Tibial artery (tissue), 4 donors: ENCODE measurements at places on chromosomes 4 and X.

- no peak for DNase-seq
Observed at GRCh38 chr4:161279095-161279494, 884.7 kb downstream of the FSTL5 start.

DNA sequence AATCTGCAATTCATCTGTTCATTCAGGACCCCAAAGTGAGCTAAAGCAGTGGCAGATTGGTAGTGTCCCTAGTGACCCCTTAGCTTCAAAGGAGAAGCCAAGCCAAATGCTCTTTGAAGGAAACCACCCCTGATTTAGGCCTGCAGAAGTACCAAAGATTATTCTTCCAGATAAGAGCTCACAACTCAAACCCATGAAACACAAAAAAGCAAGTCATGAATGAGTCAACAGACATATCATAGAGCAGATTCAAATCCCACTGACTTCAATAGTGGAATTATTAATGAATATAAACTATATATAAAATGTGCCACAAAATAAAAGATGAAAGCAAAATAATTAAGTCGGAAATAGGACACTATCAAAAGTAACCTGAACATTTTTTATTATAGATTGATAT is 197.6 kb downstream of the SCFD2 start:
- no peak for DNase-seq

DNA sequence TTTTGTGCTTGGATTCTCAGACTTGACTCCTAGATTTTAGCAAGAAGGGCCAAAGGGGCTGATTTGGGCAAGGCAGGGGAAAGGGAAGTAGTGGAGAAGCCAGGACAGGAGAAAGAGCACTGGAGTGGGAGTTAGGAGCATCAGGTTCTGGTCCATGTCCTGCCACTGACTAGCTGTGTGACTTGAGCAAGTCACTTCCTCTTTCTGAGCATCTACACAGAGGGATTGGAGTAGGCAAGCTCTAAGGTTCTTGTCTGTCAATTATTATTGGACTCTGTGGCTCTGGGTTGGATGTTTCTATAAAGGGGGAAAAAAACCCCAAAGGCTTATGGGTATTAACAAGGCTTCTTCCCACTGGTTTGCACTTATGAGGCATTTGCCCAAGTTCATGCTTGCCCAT is 24.4 kb downstream of the PLAC1 start:
- DNase-seq = no peak

- no peak for DNase-seq
Observed at GRCh38 chr4:41287852-41288251, 31.1 kb downstream of the UCHL1 start.

DNA sequence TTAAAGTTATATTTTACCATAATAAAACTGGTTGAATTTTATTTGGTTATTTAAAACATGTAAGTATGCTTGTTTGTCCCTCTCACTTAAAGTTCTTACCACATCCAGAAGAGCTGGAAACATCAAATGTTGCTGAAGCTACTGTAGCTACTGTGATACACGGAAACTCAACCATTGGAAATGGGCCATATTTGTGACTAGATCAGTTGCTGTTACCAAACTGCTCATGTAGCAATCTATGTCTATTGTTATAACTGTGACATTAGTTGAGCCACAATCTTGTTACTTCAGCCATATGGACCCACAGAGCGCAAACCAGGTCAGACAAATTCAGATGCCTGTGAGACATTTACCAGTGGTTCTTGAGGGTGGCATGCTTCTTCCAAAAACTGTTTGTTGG is 41.6 kb downstream of the NDNF start:
- DNase-seq = no peak

DNA sequence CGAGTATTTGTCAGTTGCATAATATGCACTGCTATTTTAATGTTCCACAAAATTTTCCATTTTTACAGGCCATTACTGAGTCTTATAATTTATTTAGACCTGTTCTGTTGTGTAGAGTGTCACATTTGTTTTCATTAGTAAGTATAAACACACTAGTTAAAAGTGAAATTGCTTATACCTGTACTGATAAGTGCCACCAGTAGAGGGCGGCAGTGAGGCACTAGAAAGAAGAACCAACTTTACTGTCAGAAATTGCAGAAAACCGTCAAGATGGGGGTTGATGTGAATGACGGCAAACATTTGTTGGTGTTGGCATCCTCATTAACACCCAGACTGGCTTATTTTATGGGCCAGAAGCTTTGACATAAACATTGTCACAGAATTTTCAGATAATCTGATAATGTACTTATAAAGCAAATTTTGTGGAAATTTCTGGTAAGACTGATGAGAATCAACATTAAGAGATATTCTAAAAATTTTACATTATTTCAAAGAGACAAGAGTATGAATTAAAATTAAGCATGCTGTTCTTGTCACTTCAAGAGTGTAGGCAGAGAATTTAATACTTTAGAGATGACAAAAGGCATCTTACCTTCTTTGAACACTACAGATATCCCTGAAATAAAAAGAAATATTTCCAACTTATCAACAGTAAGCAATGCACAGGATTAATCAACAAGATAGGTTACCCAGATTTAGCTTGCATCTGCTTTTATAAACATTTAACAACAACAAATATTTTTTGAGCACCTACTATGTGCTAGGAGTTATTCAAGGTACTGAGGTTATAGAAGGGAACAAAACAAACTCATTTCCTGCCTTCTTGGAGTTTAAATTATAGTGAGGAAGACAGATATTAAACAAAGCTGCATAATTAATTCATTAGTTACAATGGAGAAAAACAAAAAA is 24.9 kb downstream of the ALPK1 start:
- no peak for DNase-seq

DNA sequence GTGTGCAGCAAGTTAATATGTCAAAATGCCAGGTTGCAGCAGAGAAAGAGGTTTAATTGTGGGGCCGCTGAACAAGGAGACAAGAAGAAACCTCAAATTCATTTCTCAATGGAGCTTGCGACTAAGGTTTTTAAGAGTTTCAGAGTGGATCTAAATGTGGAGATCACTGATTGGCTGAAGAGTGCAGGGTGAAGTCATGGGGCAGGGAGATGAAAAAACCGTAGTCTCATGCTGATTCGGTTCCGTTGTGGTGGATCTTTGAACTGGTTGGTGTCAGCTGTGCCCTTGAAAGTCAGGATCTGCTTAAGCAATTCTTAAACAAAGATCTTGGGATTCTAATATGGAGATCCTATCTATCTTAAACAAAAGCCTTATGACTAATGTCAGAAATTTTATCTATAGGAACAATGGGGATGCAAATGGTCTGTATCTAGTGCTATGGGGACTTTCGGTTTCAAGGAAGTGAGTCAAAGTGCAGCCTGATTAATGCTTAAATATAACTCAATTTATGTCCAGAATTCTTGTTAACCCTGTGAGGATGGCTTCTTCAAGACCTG is 173.9 kb upstream of the CENPE start:
- no peak for DNase-seq

DNA sequence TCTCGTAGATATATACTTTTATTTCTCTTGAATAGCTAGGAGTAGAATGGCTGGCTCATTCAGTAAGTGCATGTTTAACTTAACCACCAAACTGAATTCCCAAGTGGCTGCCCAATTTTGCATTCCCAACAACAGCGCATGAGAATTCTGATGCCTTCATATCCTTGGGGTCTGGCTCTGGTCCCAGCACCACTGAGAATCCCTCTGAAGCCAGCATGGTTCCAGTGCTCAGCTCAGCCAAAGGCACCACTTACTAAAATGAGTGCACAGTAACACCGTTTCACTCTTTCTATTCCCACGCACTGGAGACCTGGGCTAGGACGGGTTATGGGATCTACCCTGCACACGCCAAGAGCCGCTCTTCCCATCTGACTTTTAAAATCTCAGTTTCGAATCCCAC is 60.4 kb downstream of the CASP3 start:
- DNase-seq = no peak

DNA sequence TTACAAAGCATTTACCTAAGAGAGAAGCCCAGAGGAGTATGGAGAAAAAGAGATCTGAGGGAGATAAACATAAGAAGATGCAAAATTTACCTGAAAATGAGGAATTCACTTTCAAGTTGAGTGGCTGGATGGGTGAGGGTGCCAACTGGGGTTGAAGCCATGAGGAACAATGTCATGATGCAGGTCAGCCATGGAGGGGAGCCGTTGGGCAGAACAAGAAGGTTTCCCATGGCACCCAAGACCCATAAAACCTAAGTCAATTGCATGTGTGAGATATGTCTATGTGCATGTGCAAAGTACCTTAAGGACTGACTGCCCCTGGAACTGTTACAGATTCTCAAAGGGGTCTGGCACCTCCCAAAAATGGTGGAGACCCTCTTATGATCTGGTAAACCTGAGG is 46.6 kb upstream of the PRRG1 start:
- DNase-seq = no peak

DNA sequence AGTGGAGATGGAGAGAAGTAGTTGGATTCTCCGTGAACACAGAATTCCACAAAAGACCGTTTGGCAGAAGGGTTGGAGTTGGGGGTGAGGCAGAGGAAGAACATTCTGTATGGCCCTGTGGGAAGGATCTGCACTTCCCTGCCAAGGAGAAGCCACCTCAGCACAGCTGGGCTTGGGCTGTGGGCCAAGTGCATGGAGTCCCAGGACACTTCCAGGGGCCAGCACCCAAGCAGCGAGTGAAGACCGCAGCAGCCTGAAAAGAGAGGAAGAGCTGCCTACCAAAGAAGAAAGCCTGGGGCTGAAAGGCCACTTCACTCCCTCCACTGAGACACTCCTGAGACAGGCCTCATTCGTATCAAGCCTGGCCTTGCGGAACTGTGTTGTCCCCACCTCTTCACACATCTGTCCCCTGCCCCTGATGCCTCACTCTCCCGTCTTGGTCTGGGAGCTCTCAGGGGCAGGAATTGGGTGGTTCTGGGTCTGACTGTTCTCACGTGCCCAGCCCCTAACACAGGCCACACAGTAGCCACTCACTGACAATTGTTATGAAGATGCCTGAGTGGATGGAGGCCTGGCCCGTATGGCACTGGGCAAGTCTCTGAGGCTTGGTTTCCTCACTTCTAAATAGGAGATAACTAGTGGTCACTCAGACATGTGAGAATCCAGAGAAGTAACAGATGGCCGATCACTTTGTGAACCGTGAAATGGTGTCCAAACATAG is 3.3 kb upstream of the AWAT2 start:
- DNase-seq = no peak
